Activated CD4-positive, alpha-beta T cell treated with anti-CD3 and anti-CD28 coated beads, Interleukin-2, Interleukin-6, amounts not matched to agents 100 ng/mL and 50 ng/mL, durations not matched to agents 16 hours and 8 hours (primary cell): ENCODE measurements at places on chromosomes 6 and 20.

DNA sequence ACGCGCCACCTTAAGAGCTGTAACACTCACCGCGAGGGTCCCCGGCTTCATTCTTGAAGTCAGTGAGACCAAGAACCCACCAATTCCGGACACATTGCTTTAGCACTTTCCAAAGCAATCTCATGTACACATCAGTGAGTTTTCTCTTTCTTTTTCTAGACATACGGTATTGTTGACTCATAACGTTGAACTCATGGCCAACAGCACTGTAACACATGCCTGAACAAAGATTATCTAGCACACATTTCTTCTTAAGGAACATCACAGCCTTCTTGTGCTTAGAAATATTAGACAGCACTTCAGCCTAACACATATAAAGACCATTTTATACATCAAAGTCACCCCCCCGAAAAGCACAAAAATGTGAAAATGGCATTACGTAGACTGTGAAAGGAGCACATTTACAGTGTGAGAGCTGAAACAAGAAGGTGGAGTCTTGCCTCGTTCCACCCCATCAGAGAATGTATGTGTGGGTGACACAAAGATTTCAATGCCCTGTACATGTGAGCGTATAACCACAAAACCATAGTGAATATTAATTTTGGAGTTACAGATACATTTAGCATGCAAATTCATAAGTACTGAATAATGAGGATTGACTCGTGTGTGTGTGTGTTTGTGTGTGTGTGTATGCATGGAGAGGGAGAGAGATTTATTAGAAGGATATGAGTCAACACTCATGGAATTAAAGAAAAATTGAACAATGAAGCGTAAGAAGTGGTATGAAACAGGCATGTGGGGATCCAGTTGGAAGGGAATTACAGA lies 134.1 kb downstream of the FAM83B start:
- DNase-seq: no peak

DNA sequence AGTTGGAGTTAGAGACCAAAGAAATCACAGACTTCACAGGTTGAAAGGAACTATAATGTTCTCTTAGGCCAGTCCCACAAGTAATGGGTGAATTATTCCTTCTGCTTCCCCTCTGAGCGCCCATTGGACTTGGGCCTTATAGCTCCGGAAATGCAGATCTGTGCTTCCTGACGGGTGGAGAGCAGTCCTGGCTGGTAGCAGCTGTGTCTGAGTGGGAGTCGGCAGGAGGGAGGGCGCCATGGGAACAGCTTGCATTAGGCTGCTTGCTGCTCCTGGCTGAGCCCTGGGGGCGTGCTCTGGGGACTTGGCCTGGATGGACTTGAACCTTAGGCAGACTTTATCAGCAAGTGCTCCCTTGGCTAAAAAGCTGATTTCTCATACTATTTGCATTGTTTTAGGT lies 18.4 kb upstream of the NUP153 start:
- no peak for DNase-seq

DNA sequence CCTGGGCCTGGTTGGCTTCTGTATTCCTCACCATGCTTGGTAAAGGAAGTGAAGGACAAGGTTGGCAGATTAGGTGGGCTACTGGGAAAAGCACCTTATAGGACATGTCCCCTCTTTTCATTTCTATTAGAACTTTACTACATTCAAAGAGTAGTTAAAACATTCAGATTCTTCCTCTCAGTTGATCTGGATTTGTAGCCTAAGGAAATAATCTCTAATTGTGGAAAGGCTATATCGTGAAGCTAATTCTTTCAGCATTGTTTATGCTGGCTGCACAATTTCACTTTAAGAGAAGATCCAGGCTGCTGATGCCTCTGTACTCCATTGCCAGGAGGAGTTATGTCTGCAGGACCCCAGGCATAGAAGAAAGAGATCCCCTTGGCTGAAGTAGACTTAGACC lies 58.8 kb downstream of the ARHGAP40 start:
- no peak for DNase-seq

- DNase-seq: no peak
Measured at GRCh38 chr6:134478764-134479399, 161.0 kb upstream of the SGK1 start.

DNA sequence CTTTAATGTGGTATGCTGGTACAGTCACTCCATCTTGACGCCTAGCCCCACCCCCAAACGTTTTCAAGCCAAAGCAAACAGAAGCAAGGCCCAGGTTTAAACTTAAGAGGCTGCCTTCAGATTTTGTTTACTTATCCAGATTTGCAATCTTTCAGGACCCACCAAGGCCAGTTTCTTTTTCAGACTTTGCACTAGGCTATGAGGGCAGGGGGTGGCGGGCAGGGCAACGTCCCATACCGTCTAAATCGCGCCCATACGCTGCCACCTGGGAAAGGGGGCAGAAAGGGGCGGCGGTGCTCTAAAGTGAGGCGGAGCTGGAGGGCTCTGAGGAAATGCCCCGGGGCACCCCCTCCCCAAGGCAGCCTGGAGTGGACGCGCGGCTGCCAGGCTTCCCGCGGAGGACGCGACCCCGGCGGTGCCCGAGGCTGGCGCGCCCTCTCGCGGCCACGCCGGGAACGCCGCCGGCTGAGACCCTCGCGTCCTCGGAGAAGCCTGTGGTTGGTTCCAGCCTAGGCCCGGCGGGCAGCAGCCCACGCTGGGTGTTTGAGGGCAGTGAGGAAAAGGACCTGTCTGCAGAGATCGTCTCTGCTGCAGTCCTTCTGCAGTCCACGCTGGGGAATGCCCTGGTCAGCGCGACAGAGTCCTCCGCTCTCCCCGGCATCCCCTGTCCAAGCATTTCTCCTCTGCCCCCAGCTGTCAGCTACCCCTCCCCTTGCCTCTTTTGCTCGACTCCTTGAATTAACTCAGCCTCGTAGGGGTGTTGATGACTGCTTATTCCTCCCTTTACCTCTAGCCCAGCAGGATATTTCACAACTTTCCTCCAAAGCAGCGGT lies 129.2 kb upstream of the PRND start:
- peak; percentile 63 for DNase-seq

DNA sequence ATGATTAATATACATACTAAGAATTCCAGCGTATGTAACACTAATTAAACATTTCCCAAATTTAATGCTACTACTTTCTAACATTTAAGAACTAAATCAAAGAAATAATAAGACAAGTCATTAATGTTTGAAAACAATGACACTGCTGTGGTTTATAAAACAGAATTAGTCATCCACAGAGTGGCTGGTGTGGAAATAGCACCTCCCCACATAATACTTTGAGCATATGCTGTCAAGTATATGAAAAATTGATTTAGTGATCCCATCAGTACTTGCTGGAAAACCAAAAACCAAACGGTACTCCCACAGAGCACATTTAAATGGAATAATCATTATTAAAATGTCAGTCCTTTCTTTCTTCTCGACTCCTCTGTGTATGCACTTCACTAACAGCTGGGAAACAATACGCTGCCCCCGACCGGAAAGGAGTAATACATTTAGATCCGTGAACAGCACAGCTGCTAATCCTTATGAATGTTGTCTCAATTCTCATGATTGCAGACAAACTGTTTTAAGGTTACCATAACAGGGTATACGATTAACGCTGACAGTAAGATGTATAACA lies 78.4 kb downstream of the PREP start:
- DNase-seq: no peak

DNA sequence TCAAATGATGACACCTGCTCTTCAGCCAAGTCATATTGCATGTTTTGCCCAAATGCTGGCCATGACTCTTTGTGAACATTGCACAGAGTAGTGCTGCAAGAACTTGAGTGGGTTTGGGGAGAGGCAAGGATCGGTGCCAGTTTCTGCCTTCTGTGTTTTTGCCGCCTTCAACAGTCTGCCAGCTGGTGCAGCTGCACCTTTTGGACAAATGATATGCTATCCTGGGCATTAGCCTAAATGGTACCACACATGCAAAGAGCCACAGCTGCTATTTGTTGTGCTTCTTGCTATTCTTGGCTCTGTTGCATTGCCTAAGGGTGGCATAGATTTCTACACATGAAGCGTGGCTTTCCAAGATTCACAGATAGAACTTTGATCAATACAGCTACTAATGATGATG lies 189.0 kb upstream of the CCN2 start:
- no peak for DNase-seq

DNA sequence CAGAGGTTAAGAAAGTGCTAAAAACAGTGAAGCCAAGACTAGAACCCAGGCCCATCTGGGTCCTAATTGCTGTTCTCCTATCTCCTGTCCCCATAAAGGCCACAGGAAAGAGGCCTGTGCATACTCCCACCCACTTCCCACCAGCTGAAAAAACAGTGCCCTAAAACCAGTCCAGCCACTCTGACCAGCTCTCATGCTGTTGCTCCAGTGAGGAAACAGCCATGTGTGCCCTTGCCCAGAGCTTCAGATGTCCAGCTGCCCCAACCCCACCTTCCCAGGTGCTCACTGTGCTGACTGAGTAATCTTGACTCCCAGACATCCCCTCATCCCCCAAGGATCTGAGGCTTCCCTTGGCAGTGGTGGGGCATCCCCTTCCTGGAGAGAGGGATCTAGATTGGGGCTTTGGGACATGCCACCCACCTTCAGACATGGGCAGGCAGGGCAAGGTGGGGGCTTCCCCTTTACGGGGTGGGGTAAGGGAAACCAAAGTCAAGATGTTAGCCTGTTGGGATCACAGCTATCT lies 28.7 kb downstream of the KCNK5 start:
- DNase-seq: no peak

DNA sequence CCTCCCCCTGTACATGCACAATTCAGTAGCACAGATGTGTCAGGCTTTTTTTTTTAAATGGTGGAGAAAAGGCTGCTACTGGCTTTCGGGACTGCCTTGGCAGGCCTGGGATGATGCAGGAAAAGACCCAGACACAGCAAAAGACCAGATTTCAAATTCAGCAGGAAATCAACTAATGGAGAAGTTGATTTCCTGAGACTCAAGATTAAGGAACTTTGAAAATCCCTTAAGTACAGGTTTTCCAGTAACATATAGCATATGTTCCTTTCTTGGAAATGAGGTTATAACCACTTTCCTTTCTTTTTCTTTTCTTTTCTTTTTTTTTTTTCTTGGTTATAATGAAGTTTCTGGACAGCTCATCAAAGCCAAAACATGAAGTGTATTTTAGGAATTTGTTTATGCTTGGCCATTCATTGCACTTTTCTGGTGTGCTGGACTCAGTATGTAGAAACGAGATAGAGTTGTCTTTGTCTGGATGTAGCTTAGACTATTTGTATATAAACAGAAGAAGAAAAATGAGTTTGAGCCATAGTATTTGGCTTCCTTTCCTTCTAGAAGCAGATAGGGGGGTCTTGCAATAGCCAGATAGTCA lies 119.4 kb downstream of the SASH1 start:
- no peak for DNase-seq

- DNase-seq: peak; percentile 66
Measured at GRCh38 chr20:63183422-63184146, 32.3 kb downstream of the YTHDF1 start.

DNA sequence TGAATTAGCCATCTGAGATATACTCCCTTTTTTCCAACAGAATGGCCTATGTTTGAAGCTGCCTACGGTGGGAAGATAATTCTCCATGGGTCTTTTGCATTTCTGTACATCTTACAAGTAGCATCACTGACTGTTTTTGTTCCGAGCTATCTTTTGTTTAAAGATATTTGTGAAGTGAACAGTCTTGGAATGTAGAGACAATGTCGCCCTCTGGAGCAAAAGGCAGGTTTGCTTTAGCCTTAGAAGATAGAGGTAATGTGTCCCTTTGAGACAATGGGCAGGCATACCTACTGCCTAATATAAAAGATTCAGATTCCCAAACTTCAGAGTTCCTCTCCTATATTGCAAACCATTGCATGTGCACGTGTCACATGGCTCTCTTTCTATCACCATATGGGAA lies 347.8 kb upstream of the CNR1 start:
- no peak for DNase-seq

DNA sequence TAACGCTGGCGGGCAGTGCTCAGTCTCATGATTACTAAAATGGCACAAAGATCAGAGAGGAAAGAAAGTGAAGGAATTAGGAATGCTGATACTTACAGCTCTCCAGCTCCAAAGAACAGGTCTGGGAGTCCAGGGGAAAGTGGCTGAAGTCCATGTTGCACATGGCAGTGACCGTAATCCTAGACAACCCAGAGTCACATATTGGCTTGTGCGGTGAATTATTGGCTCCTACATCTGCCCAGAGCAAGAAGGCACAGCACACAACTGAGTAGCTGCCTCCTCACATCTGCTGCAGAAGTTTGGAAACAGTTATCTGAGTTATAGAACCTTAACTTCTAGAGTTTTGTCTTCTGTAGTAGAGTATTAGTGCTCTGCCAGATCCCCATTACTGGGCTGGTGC lies 47.2 kb downstream of the GABRR2 start:
- DNase-seq: no peak

GRCh38 chr6:27874016-27874415 lies 38.2 kb downstream of the OR2B2 start:
- no peak for DNase-seq

DNA sequence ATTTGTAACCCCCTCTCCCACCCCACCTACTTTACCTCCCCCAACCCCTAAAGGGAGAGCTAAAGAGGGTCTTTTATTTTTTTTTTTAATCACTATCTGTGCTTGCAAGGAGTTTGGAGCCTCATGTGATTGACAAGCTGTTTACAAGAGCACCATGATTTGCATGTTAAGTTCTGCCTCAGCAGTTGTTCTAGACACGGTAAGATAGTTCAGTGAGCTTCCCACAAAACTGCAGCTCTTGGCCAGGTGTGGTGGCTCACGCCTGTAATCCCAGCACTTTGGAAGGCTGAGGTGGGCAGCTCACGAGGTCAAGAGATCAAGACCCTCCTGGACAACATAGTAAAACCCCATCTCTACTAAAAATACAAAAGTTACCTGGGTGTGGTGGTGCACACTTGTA lies 5.0 kb upstream of the PXDC1 start:
- DNase-seq: no peak

- no peak for DNase-seq
Measured at GRCh38 chr20:54822386-54822785, 347.0 kb downstream of the DOK5 start.

DNA sequence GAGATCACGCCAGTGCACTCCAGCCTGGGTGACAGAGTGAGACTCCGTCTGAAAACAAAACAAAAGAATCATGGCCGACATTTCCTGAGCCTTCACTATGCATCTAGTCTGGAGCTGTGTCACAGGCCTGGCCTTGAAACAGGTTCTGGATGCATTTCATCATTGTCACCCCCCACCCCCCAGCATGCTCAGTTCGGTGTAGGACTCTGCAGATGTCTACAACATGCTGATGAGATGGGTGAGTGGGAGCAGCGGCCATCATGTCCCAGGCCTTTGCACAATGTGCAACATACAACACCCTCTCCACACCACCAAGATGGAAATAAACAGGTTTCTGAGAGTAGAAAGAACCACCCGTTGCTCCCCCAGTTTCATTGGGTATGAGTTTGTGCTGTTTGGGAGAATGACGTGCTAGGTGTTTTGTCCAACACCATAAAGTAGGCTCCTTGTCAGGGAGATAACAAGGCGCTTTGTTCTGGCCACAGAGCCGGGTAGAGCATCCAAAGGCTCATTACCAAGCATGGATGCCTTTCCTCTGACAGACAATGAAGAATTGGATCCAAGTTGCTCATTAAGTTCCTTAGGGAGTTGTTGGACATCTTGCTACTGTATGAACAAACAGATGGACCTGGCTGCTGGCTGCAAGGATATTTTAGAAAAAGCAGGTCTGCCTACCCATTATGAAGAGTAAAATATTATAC lies 22.1 kb downstream of the SNHG17 start:
- DNase-seq: no peak
